ENCODE measurements at places on chromosomes 5 and 9.

DNA sequence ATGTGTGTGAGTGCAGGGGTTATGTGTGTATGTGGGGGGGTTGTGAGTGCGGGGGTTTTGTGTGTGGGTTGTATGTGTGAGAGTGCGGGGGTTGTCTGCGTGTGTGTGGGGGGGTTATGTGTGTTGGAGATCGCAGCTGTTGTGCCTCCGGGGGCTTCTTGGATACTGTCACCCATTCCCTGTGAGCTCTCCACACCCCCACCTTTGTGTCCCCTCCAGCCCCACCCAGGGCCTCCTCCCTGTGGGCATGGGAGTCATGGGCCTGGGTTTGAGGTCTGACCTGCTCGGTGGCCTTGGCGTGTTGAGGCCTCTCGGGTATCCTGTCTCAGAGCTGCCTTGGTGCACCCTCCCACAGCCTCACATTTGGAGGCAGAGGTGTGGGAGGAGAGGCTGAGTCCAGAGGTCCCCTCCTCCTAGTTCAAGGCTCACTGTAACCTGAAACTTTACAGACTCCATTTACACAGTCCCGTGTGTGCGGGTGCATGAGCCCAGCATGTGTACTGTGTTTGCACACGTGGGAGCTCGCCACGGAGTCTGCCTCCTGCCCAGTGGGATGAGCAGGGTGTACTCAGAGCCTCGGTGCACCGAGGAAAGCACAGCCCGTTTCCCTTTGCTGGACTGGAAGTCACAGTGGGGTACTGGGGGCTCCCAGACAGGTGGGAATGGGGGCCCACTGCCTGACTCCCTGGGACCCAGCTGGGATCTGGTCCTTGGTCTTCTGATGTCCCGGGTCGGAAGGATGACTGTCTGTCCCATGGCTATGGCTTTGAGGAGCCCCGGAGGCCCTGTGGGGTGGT, 43.4 kb downstream of the RXRA start:
- peaks cover 56% of the 10 kb centered on the region for H3K4me1 ChIP-seq
- no peak for DNase-seq
- H3K27ac ChIP-seq: no peak overlapping the region

- no peak overlapping the region for H3K27ac ChIP-seq
- peaks cover 11% of the 10 kb centered on the region for H3K4me1 ChIP-seq
- no peak overlapping the region for H3K4me3 ChIP-seq
- DNase-seq: no peak
These were observed 104.1 kb upstream of the NIPBL start for GRCh38 chr5:36772276-36773140.

DNA sequence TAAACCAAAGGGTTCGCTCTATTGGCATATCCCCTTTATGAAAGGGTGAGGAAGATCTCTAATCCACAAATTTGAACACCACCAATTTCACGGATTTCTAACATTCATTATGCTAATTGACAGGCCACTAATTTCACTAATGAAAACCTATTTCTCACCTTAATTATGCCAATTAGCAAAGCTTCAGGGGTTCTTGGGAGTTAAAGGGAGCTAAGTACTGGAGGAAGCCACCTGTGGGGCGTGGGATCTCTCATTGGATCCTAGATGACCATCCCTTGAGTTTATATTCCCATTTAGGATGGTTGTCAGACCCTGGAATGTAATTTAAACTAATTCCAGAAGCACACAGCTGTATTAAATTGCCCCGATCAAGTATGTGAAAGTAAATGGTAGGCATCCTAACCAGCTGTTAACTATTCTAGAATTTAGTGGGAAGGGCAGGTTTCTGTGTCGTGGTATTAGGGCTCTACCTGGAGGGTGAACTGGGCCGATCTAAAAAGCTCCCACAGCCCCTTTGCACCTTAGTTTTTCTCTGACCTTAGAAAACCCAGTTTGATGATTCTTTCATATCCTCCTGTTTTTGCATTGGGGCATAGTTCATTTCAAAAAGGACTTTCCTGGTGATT, 77.1 kb downstream of the C9orf152 start:
- H3K4me3 ChIP-seq: no peak overlapping the region
- H3K27ac ChIP-seq: no peak overlapping the region
- H3K36me3 ChIP-seq: peaks cover 10% of the 10 kb centered on the region
- H3K4me1 ChIP-seq: peaks cover 60% of the 10 kb centered on the region

- no peak for DNase-seq
- peaks cover 6% of the 10 kb centered on the region for H3K27me3 ChIP-seq
- H3K4me3 ChIP-seq: no peak overlapping the region
- no peaks in the 10 kb centered on the region for H3K4me1 ChIP-seq
These were observed 1055.7 kb downstream of the PTPRD start for GRCh38 chr9:9556865-9557803.

- DNase-seq: no peak
- no peaks in the 10 kb centered on the region for H3K4me1 ChIP-seq
- H3K4me3 ChIP-seq: no peak overlapping the region
- H3K36me3 ChIP-seq: peaks cover 38% of the 10 kb centered on the region
These were observed 17.8 kb downstream of the INIP start for GRCh38 chr9:112700085-112700484.

- no peak for DNase-seq
- no peak overlapping the region for H3K4me3 ChIP-seq
- H3K36me3 ChIP-seq: peaks cover 7% of the 10 kb centered on the region
- no peak overlapping the region for H3K27ac ChIP-seq
- H3K4me1 ChIP-seq: peaks cover 30% of the 10 kb centered on the region
These were observed 131.5 kb downstream of the SNX18 start for GRCh38 chr5:54649041-54649504.

GRCh38 chr5:64497386-64497785, 8.4 kb upstream of the RGS7BP start:
- H3K4me3 ChIP-seq: no peak overlapping the region
- no peak overlapping the region for H3K27ac ChIP-seq
- H3K4me1 ChIP-seq: no peaks in the 10 kb centered on the region
- DNase-seq: no peak
- H3K27me3 ChIP-seq: peaks cover 25% of the 10 kb centered on the region

GRCh38 chr9:72937545-72937944, 15.3 kb downstream of the ALDH1A1 start:
- peaks cover 9% of the 10 kb centered on the region for H3K4me1 ChIP-seq
- DNase-seq: no peak
- H3K36me3 ChIP-seq: no peaks in the 10 kb centered on the region
- H3K27ac ChIP-seq: no peak overlapping the region
- no peaks in the 10 kb centered on the region for H3K27me3 ChIP-seq

GRCh38 chr9:128167209-128167608, 7.1 kb downstream of the BBLN start:
- H3K27ac ChIP-seq: peak overlapping the region; percentile 84
- no peak for DNase-seq
- peaks cover 69% of the 10 kb centered on the region for H3K36me3 ChIP-seq
- H3K4me3 ChIP-seq: no peak overlapping the region

- DNase-seq: no peak
- no peak overlapping the region for H3K27ac ChIP-seq
- H3K36me3 ChIP-seq: no peaks in the 10 kb centered on the region
- no peak overlapping the region for H3K4me3 ChIP-seq
These were observed 81.0 kb upstream of the DAB2 start for GRCh38 chr5:39505791-39506190.

- no peaks in the 10 kb centered on the region for H3K4me1 ChIP-seq
- H3K27me3 ChIP-seq: peaks cover 35% of the 10 kb centered on the region
These were observed 414.0 kb upstream of the IRX1 start for GRCh38 chr5:3181671-3182070.

GRCh38 chr9:132066511-132066910, 13.2 kb downstream of the MED27 start:
- no peak for DNase-seq
- H3K4me3 ChIP-seq: no peak overlapping the region
- H3K36me3 ChIP-seq: peaks cover 32% of the 10 kb centered on the region
- H3K27ac ChIP-seq: no peak overlapping the region

- no peaks in the 10 kb centered on the region for H3K36me3 ChIP-seq
- H3K27ac ChIP-seq: no peak overlapping the region
- no peak overlapping the region for H3K4me3 ChIP-seq
- DNase-seq: no peak
- H3K27me3 ChIP-seq: no peaks in the 10 kb centered on the region
- peaks cover 31% of the 10 kb centered on the region for H3K4me1 ChIP-seq
These were observed 118.4 kb downstream of the GDNF start for GRCh38 chr5:37721447-37721871.

GRCh38 chr5:133222040-133222439, 170.2 kb downstream of the HSPA4 start:
- H3K36me3 ChIP-seq: no peaks in the 10 kb centered on the region
- peaks cover 6% of the 10 kb centered on the region for H3K27me3 ChIP-seq
- DNase-seq: no peak
- peaks cover 50% of the 10 kb centered on the region for H3K4me1 ChIP-seq
- no peak overlapping the region for H3K4me3 ChIP-seq
- H3K27ac ChIP-seq: peak overlapping the region; percentile 65

GRCh38 chr5:73179730-73180129, 6.7 kb downstream of the TMEM174 start:
- DNase-seq: no peak
- no peaks in the 10 kb centered on the region for H3K27me3 ChIP-seq
- peaks cover 31% of the 10 kb centered on the region for H3K4me1 ChIP-seq
- no peak overlapping the region for H3K4me3 ChIP-seq

DNA sequence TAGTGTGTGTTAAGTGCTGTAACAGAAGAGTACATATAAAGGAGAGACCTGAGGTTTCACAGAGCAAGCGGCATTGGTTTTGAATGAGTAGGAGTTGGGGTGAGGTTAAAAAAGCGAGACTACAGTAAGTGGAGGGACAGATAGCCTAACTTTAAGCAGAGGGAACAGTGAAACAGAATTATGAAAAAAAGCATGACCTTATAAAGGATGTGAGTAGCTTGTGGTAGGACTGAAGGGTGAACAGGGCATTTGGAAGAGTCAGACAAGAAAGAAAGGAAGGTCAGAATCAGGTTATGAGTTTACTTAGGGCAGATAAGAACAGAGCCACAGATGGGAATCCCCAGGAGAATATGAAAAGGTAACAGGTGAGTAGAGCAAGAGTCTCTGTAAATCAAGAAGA, 22.5 kb downstream of the MSANTD3 start:
- no peak overlapping the region for H3K27ac ChIP-seq
- no peak overlapping the region for H3K4me3 ChIP-seq
- no peaks in the 10 kb centered on the region for H3K27me3 ChIP-seq
- H3K4me1 ChIP-seq: peaks cover 5% of the 10 kb centered on the region

DNA sequence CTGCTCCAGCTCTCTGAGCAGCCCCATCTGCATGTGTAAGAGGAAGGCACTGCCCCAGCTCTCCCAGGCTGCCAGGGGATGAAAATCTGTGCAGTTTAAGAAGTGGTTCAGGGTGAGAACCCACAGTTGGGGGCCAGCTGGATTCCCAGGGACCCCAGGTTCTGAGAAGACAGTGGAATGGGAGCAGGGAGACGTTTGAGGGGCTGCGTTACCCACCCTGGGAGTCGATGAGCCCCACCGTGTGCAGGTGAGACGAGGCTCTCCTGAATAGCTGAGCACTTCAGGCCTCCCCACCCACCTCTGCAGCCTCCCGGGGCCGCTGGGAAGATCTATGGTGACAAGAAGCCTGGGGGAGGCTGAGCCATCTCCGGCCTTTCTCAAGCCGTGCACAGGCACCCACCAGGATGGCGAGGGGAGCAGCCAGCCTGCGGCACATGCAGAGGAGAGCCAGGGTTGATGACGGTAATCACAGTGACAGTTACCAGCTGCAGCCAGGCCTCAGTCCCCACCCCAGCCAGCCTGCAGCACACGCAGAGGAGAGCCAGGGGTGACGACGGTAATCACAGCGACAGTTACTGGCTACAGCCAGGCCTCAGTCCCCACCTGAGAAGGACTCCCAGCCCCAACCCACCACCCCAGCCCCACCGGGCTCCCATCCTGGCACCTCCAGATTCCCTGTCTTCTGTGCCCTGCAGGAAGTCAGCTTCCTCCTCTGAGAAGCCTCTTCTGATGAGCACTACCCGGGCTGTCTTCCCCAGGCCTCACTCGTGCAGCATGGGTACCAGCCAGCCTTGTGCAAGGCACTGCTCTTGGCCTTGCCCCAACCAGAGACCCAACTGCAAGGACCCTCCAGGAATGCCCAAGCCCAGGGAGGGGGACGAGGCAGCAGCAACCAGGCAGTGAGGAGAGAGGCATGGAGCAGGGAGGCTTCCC, 150.8 kb upstream of the PPP1R26 start:
- H3K27ac ChIP-seq: no peak overlapping the region
- H3K27me3 ChIP-seq: peaks cover 16% of the 10 kb centered on the region
- DNase-seq: no peak
- peaks cover 6% of the 10 kb centered on the region for H3K4me1 ChIP-seq
- no peaks in the 10 kb centered on the region for H3K36me3 ChIP-seq

GRCh38 chr9:16184964-16185646, 632.3 kb downstream of the CCDC171 start:
- H3K36me3 ChIP-seq: peaks cover 15% of the 10 kb centered on the region
- no peak overlapping the region for H3K27ac ChIP-seq
- H3K4me1 ChIP-seq: no peaks in the 10 kb centered on the region
- H3K27me3 ChIP-seq: peaks cover 7% of the 10 kb centered on the region

- peaks cover 16% of the 10 kb centered on the region for H3K36me3 ChIP-seq
- peak overlapping the region; percentile 61 for H3K4me3 ChIP-seq
- peaks cover 23% of the 10 kb centered on the region for H3K4me1 ChIP-seq
- DNase-seq: peak; percentile 53
These were observed 243.6 kb downstream of the AUH start for GRCh38 chr9:91117959-91118703.

Measured in nephron progenitor cell (in vitro differentiated cells).